ENCODE measurements at places on chromosomes 3 and 15. TPM values are rescaled to one million over a fixed set of nuclear protein-coding genes. Genes with fewer than 3 reads are reported as not detected.

GRCh38 chr15:34102175-34102925 is 467 bp downstream of the PGBD4 start:
- no peak for ATAC-seq

DNA sequence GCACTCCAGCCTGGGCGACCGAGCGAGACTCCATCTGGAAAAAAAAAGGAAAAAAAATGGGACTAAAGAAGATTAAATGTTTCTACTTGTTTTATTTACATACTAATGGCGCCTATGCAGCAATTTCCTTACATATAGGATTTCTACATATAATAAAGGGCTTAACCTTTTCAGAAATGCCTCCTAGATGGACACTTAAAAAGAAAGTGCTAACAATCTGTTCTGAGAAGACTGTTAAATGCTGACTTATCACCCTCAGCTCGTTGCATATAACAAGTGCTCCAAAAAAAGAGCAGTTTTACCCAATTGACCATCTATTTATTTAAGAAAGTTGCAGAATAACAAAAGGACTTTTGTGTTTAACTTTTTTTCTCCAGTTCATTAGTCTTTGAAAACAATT is 32.7 kb downstream of the DENND4A start:
- no peak for ATAC-seq

DNA sequence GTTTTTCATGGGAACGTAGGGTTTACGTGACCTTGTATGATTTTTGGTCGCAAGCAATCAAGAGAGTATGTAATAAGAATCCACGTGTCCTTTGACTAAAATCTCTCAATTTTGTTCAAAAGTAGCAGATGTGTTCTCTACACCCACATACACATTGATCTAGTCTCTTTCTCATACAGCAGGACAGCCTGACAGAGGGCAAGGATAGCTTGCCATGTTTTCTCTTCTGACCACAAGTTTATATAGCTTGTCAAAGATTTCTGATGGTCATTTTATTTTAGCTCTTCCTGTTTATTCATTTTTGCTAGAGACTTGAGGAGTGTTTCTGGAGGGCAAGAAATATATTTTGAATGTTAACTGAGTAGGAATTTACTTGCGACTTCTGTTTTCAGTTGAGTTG is 570.2 kb upstream of the ALCAM start:
- no peak for ATAC-seq

- ATAC-seq, result no peak
Measured at GRCh38 chr3:15204005-15204404, 2.0 kb upstream of the CAPN7 start.

DNA sequence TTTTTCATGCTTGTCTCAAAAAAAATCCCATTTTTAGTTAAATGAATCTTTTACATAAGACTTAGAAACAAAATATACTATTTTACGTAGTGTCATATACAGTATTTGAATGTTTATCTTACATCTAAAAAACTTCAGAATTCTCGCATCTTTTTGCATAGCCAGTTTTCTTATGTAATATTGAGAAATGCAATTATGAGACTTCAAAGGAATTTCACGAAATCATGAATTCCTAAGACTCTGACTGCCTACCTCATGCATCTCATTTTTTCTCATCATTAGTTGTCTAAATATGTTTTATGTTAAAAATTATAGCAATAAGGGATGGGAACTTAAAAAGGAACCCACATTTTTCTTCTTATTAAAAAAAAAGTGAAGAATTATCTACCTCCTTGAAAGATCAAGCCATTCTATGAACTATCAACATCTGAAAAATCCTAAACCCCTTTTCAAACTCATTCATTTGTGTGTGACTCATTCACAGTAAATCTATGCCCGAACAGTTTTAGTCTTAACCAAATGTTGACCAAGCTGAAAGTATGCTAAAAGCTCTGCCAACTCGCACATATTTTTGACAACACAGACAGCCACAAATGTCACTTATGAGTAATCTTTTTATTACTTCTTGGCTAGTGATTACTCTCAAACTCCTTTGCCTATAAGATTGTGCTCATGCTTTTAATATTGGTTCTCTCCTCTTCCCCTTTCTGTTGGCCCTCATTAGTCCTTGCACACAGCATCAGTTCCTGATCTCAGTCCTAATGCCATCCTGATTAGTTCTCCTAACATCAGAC is 115.9 kb downstream of the DCLK3 start:
- no peak for ATAC-seq

GRCh38 chr3:122313281-122313680 is 11.8 kb upstream of the CSTA start:
- ATAC-seq, result no peak

- ATAC-seq, result peak; percentile 71
Measured at GRCh38 chr15:40340740-40341400, at the start of gene CCDC9B. Gene CCDC9B (minus strand): TSS chr15:40340939. CDS start chr15:40340819, 120 bp downstream.

- ATAC-seq, result no peak
Measured at GRCh38 chr15:98286831-98287230, 326.3 kb downstream of the ARRDC4 start.

DNA sequence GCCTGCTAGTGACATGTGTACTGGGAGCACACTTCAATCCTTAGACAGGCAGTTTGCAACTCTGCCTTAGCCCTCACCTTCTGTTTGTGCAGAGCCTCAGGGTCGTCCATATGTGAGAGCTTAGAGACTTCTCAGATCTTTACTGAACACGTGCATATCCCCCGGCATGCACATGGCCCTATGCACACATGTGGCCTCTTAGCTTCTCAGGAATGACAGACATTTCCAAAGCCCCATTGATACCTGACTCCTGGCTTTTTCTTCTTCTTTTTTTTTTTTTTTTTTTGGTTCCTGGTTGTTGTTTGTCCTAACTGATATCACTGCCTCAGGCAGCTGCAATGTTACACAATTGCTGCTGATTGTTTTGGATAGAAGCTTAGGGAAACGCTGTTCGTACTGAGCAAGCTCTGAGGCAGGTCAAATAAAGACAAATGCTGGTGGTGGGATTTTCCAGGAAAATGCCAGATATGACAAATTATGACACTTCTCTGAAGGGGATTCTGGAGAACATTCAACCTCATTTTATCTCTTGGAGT is 107.2 kb upstream of the RGMA start:
- ATAC-seq, result no peak

GRCh38 chr3:119329551-119329950 is 35.4 kb downstream of the ARHGAP31 start:
- peak; percentile 70 for ATAC-seq

DNA sequence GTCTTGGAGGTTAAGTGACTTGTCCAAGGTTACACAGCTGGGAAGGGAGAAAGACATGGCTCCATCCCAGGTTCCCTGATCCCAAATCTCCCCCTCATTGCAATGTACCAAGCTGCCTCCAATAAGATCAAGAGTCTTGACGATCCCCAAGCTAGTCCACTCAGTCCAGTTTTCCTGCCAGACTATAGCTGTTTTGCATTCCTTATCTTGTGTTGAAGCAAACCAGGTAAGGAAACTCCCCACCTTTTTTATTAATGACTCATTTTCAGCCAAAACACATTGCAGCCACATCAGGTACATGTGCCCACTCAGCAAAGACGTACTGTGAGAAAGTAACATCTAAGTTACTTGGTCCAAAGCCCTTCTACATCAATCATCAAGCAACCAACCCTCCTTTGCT is 41.9 kb downstream of the LIPC start:
- no peak for ATAC-seq

DNA sequence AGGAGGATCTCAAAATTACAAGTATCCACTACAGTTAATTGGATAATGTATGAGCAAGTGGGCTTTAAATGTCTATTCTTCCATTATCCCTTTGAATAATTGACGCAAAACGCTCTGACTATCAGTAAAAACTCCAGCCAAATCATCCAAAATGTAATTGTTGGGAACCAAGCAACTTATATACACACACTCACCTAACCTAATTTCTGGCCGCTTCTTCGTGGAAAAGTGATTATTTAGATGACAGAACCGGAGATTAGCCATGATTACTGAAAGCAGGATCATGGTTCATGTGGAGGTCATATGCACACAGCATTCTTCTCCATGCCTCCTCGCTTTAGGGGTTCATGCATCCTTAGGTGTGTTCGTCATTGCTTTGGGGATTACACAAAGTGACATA is 992.4 kb downstream of the NAALADL2 start:
- no peak for ATAC-seq

The CRYGS gene
- total RNA-seq, result 2.7 TPM

The PPP1R14D gene
- total RNA-seq, result not detected

The PDCD10 gene
- 55.9 TPM for total RNA-seq

The TGM4 gene
- 0.49 TPM for total RNA-seq

The ACKR4 gene
- 4.1 TPM for total RNA-seq

The LOXL1 gene
- total RNA-seq, result 13.5 TPM

The MGA gene
- total RNA-seq, result 22.0 TPM

Data from motor neuron (in vitro differentiated cells).